H4 (cell line): ENCODE measurements at places on chromosomes 4 and X. TPM values are rescaled to one million over a fixed set of nuclear protein-coding genes. Genes with fewer than 3 reads are reported as not detected.

DNA sequence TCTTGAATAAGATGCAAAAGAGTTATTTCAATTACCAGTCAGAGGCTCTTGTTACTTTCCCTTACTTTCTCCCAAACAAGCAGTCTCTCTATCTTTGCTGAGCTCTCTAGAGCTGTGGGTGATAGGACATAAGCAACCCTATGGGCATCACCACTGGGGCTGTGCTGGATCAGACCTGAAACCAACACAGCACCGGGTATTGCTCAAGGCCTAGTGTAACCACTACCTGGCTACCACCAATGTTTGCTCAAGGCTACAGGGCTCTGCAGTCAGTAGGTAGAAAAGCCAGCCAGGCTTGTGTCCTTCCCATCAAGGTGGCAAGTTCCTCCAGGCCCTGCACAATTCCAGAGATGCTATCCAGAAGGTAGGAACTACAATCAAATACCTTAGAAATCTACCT lies 35.3 kb upstream of the AGTR2 start:
- no peak for DNase-seq

GRCh38 chr4:74539044-74539790 lies 94.3 kb downstream of the AREG start:
- DNase-seq, result no peak

GRCh38 chrX:138914767-138915166 lies 203.2 kb upstream of the FGF13 start:
- no peak for DNase-seq

DNA sequence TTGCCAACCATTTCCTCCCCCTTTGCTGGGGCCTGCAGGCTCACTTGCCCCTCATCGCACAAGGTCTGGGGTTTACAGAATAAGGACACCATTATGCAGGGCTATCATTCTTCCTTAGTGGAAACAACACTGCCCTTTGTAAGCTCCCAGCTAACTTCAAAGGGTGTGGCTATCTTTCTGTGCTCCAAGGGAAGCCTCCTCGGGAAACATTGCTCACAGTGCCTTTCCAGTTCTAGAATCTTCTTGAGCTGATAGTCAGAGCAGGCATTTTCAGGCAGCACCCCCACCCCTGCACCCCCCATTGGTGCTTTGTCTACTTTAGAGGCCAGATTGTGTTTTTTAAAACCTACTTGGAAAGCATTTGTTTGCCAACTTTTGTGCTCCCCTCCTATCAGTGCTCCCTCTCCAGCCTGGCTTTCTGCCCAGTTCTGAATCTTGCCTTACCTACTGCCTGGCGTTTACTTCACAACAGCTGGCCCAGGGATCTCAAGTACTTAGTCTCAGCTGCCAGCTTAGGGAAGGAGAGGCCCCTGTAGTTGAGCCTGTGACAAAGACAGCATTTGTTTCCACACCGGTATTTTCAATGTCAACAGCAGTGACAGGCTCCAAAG lies 53.5 kb downstream of the PLAC1 start:
- DNase-seq, result peak; percentile 75

DNA sequence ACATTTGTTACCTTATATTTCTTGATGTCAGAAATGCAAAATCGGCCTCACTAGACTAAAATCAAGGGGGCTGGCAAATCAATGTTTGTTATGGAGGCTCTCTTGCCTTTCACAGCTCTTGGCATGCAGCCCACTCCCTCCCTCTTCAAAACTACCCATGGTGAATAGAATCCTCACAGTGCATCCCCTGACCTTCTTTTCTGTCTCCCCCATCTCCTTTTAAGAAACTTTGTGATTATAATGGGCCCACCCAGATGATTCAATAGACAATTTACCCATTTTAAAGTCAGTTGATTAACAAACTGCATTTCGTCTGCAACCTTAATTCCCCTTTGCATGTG lies 184.0 kb downstream of the PCDH7 start:
- DNase-seq, result no peak

GRCh38 chr4:55947254-55947882 lies 1.4 kb upstream of the CEP135 start:
- DNase-seq, result no peak

Gene STPG2
- total RNA-seq, result not detected in 2 replicates
